ENCODE measurements at places on chromosomes 6 and 20. TPM values are rescaled to one million over a fixed set of nuclear protein-coding genes. Genes with fewer than 3 reads are reported as not detected.
A peak's percentile ranks its signal among the peaks of the same experiment; 100 is the strongest.

ADGRB3 gene
- total RNA-seq: 0.87 TPM

- H3K36me3 ChIP-seq: no peaks in the 10 kb centered on the region
- H3K4me1 ChIP-seq: peaks cover 14% of the 10 kb centered on the region
- H3K27me3 ChIP-seq: no peaks in the 10 kb centered on the region
- peak overlapping the region; percentile 66 for H3K27ac ChIP-seq
- no peak overlapping the region for H3K4me3 ChIP-seq
Observed at GRCh38 chr6:25248123-25248522, 31.1 kb upstream of the CARMIL1 start.

GPR6 gene
- not detected for total RNA-seq

DNA sequence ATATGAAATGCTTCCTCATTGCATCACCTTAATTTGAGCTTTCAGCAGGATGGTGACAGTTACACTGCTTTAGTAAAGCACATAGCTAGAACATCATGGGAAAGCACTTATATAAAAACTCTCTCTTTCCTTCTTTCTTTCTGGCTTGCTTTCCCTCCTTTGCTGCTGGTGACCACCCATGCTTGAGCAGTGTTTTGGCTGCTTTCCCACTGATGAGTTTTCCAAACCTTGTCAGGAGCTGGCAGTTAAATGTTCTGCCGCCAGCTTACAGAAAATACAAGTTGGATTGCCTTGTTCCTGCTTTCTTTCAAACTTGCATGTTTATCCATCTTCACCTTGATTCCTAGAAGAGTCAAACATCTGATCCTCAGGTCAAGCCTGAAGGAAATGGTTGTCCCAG lies 323.9 kb downstream of the FOXA2 start:
- no peaks in the 10 kb centered on the region for H3K4me1 ChIP-seq
- no peaks in the 10 kb centered on the region for H3K27me3 ChIP-seq
- H3K27ac ChIP-seq: no peak overlapping the region
- no peaks in the 10 kb centered on the region for H3K36me3 ChIP-seq

- no peaks in the 10 kb centered on the region for H3K4me1 ChIP-seq
- no peaks in the 10 kb centered on the region for H3K36me3 ChIP-seq
- no peak overlapping the region for H3K27ac ChIP-seq
- no peaks in the 10 kb centered on the region for H3K27me3 ChIP-seq
Observed at GRCh38 chr6:82458147-82458546, 94.5 kb downstream of the TPBG start.

IL17A gene
- total RNA-seq: not detected

DNA sequence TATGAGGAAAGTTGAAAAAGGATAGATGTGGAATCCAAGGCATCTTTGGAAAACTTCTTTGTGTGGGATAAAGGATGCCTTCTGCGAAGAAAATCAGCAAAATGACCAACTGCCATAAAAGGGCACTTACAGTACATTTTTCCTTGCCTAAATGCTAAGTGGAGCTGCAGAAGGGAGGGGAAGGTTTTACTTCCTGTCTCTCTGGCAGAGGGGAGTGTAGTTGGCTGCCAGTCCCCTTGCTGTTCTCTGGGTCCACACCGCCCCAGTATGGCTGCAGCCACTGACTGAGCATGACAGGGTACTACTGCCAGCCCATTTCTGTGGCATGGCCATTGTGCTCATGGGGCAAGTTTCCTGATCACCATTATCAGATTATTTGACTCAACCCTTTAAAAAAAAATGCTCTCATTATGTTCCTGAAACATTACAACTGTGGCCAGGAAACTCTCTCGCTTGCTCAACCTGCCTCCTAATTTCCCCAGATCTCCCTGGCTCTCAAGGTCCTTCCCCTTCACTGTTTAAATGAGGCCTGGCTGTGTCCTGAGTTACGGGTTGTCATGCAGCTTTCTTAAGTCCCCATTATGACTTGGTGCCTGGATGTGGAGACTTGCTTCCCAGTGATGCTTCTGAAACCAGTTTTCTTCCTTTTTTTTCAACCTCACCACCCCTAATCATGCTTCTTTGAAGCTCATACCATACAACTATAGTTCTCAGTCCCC lies 34.5 kb upstream of the FAM184A start:
- H3K36me3 ChIP-seq: no peaks in the 10 kb centered on the region
- no peaks in the 10 kb centered on the region for H3K27me3 ChIP-seq
- DNase-seq: no peak
- H3K4me3 ChIP-seq: no peak overlapping the region
- no peak overlapping the region for H3K27ac ChIP-seq

DNA sequence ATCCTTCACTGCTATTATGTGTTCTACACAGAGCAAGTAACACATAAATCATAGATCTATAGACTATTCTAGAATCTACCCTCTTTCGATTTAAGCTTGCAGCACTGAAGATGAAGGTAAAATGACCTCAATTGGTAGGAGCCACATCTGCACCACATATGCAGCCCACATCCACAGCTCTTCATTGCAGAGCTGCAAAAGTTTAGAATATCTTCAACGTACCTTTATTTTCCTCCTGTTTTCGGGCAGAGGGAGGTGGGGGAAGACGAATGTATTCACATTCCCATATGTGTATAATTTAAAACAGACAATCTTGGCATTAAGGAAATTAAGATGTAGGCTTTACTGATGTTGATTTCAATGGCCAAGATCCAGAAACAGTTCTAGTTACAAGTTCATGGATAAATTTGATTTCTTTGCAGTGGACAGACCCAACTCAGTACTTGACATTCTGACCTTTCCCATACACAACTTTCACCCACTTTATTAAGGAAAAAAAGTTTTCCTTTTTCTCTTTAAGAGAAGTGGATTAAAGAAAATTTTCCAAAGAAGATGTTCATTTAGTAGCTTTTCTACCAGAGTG lies 14.0 kb downstream of the EPB41L2 start:
- no peak overlapping the region for H3K27ac ChIP-seq
- no peak for DNase-seq
- H3K4me1 ChIP-seq: peaks cover 2% of the 10 kb centered on the region

TRIM40 gene
- not detected for total RNA-seq

GRCh38 chr6:165889636-165890403 lies 226.8 kb upstream of the PDE10A start:
- no peak overlapping the region for H3K27ac ChIP-seq
- H3K36me3 ChIP-seq: no peaks in the 10 kb centered on the region
- peaks cover 3% of the 10 kb centered on the region for H3K4me1 ChIP-seq

DNA sequence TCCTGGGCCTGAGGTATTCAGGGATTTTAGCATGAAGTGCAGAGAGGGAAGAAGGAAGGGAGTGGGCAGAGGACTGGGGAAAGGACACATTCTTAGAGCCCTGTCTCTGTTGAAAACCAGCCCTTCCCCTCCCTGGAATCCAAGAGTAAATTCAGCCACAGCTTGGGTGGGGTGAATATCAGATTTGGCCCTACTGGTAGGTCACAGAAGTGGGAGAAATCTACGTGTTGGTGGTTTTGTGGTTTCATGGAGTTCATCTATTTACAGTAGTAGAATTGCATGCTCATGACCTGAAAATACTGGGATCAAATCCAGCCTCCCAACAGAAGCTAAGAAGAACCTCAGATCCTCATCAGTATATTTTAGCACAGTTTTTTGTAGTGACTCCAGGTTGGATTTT lies 404.4 kb downstream of the BMP2 start:
- no peak overlapping the region for H3K4me3 ChIP-seq
- peak; percentile 94 for DNase-seq
- H3K4me1 ChIP-seq: no peaks in the 10 kb centered on the region
- no peaks in the 10 kb centered on the region for H3K36me3 ChIP-seq
- H3K27me3 ChIP-seq: peaks cover 6% of the 10 kb centered on the region
- no peak overlapping the region for H3K27ac ChIP-seq

All from astrocyte (in vitro differentiated cells and primary cell).